ENCODE measurements at places on chromosomes 6 and 20.

DNA sequence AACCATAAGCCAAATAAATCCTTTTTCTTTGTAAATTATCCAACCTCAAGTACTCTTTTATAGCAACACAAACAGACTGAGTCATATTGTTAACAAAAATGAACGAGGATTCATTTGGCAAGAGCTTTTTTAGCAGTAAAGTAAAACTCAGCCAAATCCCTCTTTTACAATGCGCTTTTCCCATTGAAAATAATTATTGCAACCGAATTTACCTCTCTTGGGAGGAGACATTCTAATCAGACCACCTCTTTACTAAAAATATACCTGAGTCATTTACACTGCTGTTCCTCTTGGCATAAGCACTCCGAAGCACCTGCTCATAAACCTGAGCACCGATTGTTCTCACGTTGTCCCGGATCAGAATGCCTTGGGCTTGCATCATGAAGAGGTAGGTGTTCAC, 57.4 kb downstream of the B4GALT5 start:
- DNase-seq = no peak

GRCh38 chr20:9066191-9066590, 2.7 kb upstream of the PLCB4 start:
- DNase-seq = no peak

GRCh38 chr20:50029697-50030461, 47.1 kb downstream of the SNAI1 start:
- DNase-seq = no peak

- DNase-seq = no peak
These were observed 567.4 kb upstream of the CITED2 start for GRCh38 chr6:139941826-139942225.

DNA sequence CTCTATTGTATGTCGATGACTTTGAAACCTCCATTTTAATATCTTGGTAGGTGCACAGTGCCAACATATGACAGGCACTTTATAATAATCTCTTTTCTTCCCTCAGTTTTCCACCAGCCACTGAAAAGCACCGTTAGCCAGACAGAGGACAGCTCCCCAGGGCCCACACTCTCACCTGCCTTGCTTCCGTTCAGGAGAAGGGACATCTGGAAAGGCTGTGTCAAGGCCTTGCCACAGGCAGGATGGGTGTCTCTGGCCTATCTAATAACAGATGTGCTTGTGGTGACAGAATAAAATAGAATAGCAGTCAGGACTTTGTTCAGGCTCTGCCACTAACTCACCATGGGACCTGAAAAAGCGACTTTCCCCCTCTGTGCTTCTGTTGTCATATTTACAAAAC, 75.5 kb upstream of the CCDC167 start:
- DNase-seq = no peak

DNA sequence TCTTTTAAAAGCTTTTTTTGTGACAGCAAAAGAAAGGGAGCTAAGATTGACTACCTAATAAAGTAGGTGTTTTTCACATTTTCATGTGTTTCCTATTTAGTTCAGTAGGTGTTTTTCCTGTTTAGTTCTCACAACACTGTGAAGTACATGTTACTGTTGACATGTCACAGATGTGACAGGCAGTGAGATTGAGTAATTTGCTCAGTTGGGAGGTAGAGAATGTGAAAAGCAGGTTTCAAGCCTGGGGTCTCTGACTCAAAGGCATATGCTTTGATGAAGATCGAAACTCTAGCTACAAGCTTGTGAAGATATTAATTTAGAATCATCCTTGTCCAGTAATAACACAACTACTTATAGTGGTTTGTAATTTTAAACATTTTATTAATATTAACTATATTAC, 43.1 kb downstream of the SLX4IP start:
- no peak for DNase-seq

DNA sequence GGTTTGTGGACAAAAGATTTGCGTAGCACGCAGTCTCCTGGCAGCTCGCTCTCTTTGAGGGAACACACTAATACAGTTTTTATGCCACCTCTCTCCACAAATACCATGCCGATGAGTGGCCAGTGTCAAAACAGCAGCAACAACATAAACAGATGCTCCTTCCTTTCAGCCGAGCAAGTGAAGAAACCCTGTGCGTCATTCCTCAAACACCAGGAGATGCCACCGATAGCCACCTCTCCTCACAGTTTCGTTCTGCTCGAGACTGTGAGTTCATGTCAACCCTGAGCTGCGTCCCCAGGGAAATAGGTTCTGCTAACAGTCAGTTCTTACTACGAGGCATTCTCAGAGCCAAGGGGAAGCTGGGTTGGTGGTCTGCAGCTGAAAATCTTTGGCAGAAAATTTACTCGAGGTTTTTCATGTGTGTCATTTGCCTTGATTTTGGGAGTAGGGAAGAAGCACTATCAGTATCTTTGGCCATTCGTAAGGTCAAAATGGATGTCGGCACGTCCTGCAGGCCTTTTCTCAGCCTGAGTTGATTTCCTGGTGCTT, 59.9 kb downstream of the EYA2 start:
- DNase-seq = no peak

DNA sequence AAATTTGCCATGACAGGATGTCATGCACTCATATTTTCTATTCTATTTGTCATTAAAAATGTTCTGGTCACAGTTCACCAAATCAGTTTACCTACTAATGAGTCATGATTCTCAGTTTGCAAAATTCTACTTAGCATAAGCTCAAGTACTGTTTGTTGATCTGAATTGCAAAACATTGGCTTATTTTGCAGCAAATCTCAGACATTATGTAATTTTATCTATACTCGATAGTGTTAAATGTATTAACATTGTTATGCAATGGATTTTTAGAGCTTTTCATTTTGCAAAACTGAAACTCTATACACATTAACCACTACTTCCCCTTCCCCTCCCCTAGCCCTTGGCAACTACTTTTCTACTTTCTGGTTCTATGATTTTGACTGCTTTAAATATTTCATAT, 213.8 kb upstream of the ZFP64 start:
- DNase-seq = peak; percentile 14

DNA sequence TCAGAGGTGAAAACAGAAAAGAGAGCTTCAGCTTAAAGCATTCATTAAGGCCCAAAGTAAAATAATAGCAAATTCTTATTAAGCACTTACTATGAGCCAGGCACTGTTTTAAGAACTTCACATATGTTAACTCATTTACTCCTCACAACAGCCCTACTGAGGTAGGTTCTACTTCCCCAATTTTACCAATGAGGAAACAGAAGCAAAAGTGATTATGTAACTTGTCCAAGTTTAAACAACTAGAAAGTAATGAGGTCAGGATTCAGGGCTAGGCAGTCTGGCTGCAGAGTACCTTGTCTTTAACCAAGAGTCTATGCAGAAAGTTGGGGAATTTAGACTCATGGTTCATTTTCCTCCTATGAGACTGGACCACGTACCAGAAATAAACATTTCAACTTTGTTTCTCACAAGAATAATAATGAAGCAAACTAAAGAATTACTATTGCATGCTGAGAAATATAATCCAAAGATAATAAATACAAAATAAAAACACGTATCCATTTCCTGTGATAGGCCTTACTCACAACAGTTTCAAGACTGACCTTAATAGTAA, 3.8 kb downstream of the COL21A1 start:
- no peak for DNase-seq

DNA sequence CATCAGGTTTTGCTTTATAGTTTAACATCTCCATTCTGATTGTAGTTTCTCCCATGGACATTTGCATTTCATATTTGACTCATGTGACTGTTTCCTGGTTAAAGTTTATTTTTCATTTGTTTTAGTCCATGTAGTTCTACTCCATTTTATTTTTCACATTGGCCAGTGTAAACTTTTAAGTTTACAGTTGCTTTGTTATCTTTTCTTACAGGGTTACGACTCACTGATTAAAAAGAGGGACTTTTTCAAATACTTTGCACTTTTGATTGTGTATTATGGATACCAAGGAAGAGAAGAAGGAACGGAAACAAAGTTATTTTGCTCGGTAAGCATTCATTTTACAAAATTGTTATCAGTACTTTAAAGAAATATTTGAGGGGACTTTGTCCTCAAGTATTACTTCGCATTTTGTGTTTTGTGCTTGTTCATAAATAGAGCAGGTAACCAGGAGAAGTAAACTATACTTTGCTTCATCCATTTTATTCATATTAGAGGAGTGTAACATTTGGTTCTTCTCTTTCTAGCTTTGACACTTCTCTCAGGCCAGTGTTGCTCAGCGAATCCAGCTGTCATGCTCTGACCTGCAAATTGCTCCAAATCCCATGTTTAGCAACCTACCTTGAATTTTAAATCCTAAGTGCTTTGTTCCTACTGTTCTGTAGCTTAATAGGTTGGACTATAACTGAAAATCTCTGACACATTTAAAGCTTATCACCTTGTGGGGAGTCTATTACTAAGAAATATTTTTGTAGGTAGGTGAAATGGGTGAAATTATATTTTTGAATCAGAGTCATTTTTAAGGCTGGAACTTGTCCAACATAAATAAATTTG, 24.5 kb downstream of the NCOA7 start:
- DNase-seq = no peak

- DNase-seq = peak; percentile 5
These were observed 73.9 kb downstream of the AHI1 start for GRCh38 chr6:135423649-135424128.

- no peak for DNase-seq
These were observed 212.3 kb upstream of the CDYL start for GRCh38 chr6:4563877-4564276.

DNA sequence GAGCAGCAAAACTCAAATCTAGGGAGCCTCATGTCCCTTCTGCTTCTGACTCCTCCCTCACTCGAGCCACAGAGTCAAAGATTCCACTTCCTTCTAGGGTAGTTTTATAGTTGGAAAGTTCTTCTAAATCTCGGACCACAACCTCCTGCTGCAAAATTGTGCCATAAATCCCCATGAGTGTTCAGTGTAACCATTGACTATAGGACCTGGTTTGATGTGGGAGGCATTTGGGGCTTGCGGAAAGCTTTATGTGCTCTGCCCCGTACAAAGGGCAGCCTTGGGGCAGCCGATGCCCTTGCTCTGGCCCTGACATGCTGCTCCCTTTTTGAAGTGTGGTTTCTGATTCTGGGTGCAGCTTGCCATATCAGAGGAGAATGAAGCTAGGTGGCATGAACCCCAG, 43.6 kb upstream of the IER3 start:
- no peak for DNase-seq

DNA sequence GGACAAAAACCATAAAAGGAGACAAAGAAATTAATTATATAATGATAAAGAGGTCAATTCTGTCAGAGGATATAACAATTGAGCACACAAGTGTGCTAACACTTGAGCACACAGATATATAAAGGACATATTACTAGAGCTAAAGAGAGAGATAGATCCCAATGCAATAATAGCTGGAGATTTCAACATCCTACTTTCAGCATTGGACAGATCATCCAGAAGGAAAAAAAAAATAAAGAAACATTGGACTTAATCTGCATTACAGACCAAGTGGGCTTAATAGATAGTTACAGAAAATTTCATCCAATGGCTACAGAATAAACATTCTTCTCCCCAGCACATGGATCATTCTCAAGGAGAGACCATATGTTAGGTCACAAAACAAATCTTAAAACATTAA, 9.9 kb downstream of the VNN1 start:
- DNase-seq = no peak

GRCh38 chr6:43980004-43980795, 147.1 kb downstream of the MRPL14 start:
- no peak for DNase-seq

DNA sequence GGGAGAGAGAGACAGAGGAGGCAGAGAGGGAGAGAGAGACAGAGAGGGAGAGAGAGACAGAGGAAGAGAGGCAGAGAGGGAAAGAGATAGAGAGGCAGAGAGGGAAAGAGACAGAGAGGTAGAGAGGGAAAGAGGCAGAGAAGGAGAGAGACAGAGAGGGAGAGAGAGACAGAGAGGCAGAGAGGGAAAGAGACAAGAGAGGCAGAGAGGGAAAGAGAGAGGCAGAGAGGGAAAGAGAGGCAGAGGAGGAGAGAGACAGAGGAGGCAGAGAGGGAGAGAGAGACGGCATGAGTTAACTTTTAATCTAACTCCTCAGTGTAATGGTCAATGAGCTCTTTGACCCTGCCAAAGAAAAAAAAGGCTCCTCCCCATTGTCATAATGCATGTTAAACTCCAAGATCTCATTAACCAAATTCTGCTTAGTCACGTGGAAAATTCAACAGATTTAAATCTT, 7.1 kb downstream of the ELOVL2 start:
- DNase-seq = no peak

DNA sequence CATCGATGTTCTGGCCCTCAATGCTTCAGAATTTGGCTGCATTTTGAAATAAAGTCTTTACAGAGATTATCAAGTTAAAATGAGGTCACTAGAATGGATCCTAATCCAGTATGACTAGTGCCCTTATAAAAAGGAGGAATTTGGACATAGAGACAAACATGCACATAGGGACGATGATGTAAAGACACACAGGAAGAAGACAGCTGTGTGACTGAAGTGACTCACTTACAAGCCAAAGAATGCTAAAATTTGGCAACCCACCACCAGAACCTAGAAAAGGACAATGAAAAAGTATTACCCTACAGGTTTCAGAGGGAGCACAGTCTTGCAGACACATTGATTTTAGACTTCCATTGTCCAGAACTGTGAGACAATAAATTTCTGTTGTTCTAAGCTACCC, 322.8 kb upstream of the GJE1 start:
- no peak for DNase-seq

GRCh38 chr6:34773916-34774315, 16.6 kb downstream of the SNRPC start:
- DNase-seq = no peak

GRCh38 chr20:59120491-59120890, 43.1 kb upstream of the ZNF831 start:
- peak; percentile 32 for DNase-seq

- DNase-seq = no peak
These were observed 455.0 kb downstream of the RFPL4B start for GRCh38 chr6:112802144-112802543.

GRCh38 chr6:12208190-12208589, 82.0 kb upstream of the EDN1 start:
- no peak for DNase-seq

- no peak for DNase-seq
These were observed 238.5 kb upstream of the RAB32 start for GRCh38 chr6:146305092-146305491.

DNA sequence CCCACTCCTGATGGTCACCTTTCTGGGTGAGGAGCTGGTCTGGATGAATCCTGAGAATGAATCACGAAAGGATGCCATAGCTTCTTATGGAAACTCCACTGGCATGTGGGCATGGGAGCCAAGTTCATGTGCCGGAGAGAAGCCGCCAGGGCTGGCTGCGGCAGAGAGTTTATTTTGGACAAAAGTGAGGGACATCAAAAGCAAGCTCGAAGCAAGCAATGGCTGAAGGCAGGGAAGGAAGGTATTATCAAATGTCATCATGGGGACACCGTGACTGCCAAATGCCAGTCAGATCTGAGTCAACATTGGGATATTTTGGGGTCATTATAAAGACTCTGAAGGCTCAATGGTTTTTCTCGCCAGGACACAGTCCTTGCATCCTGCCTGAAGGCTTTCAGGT, 249.1 kb downstream of the QKI start:
- no peak for DNase-seq

- DNase-seq = no peak
These were observed 12.8 kb downstream of the HIVEP1 start for GRCh38 chr6:12024699-12025434.

GRCh38 chr6:150539111-150539510, 60.6 kb upstream of the PLEKHG1 start:
- no peak for DNase-seq

GRCh38 chr6:78639111-78640110, 227.9 kb upstream of the IRAK1BP1 start:
- DNase-seq = no peak

Data from CD4-positive, alpha-beta T cell treated with Interleukin-6 for 4 hours (primary cell).